ENCODE measurements at places on chromosomes 11 and 22. TPM values are rescaled to one million over a fixed set of nuclear protein-coding genes. Genes with fewer than 3 reads are reported as not detected.

Gene TESMIN
- 8.7 TPM for total RNA-seq

Gene CDHR5
- 7.0 TPM for total RNA-seq

Gene FERMT3
- total RNA-seq: 36.3 TPM

Gene NCAM1
- 3.0 TPM for total RNA-seq

Gene KCNK4
- total RNA-seq: not detected

Gene KRTAP5-10
- total RNA-seq: not detected

Gene FXYD6
- 62.7 TPM for total RNA-seq

Gene XRRA1
- 14.6 TPM for total RNA-seq

Gene SPDYC
- total RNA-seq: not detected

Gene LBHD1
- total RNA-seq: 7.9 TPM

Gene INS
- total RNA-seq: not detected

Gene GUCY1A2
- 16.1 TPM for total RNA-seq

Gene TNNT3
- total RNA-seq: 0.60 TPM

Gene ENTHD1
- total RNA-seq: not detected

Gene HSPB2
- total RNA-seq: 4.4 TPM

Gene KRTAP5-6
- not detected for total RNA-seq

Gene MMP3
- 0.44 TPM for total RNA-seq

Gene ESAM
- 63.0 TPM for total RNA-seq

Gene ART1
- 0.31 TPM for total RNA-seq

Gene BDNF
- 0.31 TPM for total RNA-seq

Gene JOSD1
- total RNA-seq: 42.8 TPM

Gene MMP10
- total RNA-seq: not detected

Gene KCNQ1OT1
- total RNA-seq: 4.4 TPM

Gene MS4A7
- 47.6 TPM for total RNA-seq

Gene OR52R1
- not detected for total RNA-seq

Gene PATE2
- not detected for total RNA-seq

Gene CPT1A
- 61.5 TPM for total RNA-seq

Gene EMID1
- total RNA-seq: 9.6 TPM

Gene FLRT1
- 0.66 TPM for total RNA-seq

Gene LRRC75B
- 47.6 TPM for total RNA-seq

Gene MS4A14
- 2.1 TPM for total RNA-seq

Gene TUBA8
- 1.1 TPM for total RNA-seq

Gene TMPRSS13
- 1.9 TPM for total RNA-seq

Gene UNC93B1
- 67.9 TPM for total RNA-seq

Gene SPECC1L
- total RNA-seq: 65.8 TPM

Gene MYBPC3
- total RNA-seq: 0.19 TPM

Gene NTM
- total RNA-seq: 10.3 TPM

Gene PATE4
- total RNA-seq: not detected

Gene FOXRED2
- total RNA-seq: 8.5 TPM

Gene UPB1
- 1.0 TPM for total RNA-seq

Gene APOBEC3F
- 16.3 TPM for total RNA-seq

Gene CENPM
- total RNA-seq: 2.8 TPM

Gene BACE1
- total RNA-seq: 24.5 TPM

Gene SMIM38
- 0.63 TPM for total RNA-seq

Gene ANKRD49
- total RNA-seq: 17.1 TPM

Gene SYT13
- total RNA-seq: 6.8 TPM

Gene RAB3IL1
- 14.6 TPM for total RNA-seq

Gene CRYBA4
- 0.41 TPM for total RNA-seq

Gene MGAT3
- total RNA-seq: 5.4 TPM

Gene OR5T3
- total RNA-seq: not detected

Gene PICALM
- total RNA-seq: 244 TPM

Gene OR8D1
- not detected for total RNA-seq

Gene ATF4
- 261 TPM for total RNA-seq

Gene OR6X1
- total RNA-seq: not detected

Gene LYVE1
- total RNA-seq: 101 TPM

Gene NCR3LG1
- total RNA-seq: 4.5 TPM

Gene GGT5
- total RNA-seq: 103 TPM

Gene MUC5B
- 0.38 TPM for total RNA-seq

Gene HARBI1
- 4.0 TPM for total RNA-seq

Gene CCDC81
- 1.1 TPM for total RNA-seq
